ENCODE measurements at places on chromosomes 16 and 17.

DNA sequence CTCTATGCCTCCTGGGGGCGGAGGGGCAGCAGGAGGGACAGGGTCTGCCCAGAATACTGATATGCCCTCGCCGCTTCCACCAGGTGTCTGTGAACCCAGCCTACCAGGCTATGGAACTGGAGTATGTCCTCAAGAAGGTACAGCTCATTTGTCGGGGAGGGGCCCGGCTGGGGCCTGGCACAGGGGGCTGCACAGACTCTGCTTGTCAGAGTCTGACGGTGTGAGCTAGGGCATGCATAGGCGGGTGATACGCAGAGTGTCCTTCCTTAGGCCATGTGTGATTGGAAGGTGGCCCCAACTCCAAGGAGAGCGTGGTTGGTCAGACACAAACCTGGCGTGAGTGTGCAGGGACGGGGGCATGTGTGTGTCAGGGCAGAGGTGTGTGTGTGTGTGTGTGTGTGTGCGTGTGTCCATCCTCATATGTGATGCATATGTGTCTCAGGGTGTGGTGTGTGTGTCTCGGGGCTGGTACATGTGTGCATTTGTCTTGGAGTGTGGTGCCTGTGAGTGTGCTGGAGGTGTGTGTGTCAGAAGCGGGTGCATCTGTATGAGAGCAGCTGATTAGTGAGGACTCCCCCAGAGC, 7.0 kb downstream of the CHAD start:
- no peak for DNase-seq

GRCh38 chr17:50055426-50056216, at the start of gene ITGA3:
TSS of gene ITGA3 (plus strand) at chr17:50056110. CDS start at chr17:50056440, 330 bp downstream.
- peak; percentile 82 for DNase-seq

DNA sequence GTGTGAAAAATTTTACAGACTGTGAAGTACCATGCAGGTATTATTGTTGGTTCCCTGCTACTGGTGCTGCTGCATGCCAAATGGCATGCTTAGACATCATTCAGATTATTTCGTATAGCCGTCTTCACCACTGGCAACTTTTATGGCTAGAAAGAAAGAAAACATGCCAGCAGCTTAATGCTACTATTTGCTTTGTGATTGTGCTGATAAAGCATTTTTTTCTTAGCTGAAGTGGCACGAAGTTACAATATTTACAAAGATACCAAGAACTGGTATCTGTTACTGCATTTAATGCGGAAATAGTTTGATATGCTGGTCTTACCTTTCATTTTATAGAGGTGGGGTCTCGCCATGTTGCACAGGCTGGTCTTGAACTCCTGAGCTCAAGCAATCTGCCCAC, 8.2 kb downstream of the ZNHIT3 start:
- no peak for DNase-seq

DNA sequence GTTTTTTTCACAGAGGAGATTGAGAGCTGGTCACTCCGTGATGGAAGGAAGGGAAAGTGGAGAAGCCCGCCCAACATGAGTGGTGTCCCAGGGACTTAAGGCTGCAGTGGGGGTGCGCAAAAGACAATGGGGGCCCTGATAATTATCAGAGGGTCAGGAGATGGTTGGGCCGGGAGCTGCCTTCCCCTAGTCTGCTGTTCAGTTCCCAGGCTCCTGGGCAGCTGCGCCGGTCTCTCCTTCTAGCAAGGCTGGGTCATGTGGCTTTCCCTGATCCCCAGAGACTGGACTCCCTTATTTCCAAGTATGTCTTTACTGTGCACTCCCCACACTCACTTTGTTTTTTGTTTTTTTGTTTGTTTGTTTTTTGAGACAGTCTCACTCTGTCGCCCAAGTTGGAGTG, 16.2 kb downstream of the CYGB start:
- DNase-seq, result no peak

DNA sequence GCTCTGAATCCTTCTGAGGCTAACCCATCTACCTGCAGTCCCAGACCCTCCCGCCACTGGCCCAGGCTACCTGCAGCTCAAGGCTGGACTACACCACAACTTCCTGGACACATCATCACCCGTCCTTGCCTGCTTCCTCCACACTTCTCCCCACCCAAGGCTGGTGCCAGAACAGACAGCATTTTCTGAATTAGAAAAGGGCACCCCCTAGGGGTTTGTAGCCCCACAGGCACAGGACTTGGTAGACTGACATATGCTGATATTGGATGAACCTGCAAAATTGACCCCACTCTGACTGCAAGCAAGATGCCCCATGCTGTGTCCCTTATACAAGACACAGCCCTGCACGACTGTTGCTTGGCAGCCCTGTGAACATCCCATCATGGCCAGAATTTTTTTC, 271.5 kb upstream of the C16orf82 start:
- no peak for DNase-seq

DNA sequence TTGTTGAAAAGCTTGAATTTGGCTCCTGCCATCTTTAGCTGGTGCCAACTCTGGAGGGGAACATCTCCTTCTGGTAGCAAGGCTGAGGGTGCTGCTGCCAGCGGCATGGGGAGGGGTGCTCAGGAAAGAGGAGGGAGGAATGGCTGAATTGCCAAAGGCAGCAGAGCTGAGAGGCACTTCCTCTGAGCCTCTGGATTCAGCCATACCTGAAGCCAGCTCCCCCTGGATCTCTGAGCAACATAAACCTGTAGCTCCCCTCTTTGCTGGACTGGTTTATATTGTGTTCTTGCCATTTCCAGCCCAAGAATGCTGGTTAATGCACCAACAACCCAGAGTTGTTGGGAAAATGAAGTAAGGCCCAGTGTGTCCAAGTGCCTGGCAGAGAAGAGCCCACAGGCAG, 7.4 kb downstream of the MEFV start:
- DNase-seq, result no peak

DNA sequence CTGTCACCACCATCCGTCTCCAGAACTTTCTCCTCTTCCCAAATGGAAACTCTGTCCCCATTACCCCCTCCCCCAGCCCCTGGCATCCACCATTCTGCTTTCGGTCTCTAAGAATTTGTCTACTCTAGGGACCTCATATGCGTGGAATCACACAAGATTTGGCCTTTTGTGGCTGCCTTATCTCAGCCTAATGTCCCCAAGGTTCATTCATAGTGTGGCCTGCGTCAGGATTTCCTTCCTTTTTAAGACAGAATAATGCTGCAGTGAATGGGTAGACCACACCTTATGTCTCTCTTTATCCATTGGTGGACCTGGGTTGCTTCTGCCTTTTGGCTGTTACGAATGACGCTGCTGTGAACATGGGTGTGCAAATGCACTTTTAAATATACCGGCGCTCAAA, 139.7 kb upstream of the PLCG2 start:
- DNase-seq, result no peak

DNA sequence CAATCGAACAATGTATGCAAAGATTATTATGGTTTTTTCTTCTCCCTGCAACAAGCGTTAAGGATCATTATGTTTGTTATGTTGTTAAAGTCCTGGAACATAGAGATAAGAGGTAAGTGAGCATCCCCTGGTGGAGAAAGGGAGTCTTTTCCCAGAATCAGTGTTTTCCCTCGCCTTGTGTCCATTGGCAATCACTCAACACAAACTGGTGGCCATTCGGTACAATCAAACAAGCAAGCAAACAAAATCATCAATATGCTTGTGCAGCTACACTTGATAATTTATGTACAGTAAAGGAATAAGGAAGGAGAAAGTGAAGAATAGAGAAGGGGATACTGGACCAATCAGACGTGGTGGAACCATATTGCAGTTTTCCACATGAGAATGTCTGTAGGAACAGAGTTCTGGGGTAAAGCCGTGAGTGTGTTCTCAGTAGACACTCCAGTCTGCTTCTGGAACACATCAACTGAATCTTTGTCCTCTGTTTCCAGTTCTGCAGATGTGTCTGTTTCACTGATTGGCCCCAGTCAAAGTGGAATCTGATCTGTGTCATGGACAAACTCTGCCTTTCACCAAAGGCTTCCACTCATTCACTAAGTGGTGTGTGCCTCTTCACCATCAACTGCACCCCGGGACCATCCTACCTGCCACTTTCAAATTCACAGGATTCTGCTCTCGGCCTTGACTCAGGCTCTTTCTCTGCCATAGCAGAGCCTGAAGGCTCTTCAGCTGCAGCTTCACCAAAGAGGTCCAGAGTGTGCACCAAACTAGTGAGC, 169.5 kb downstream of the AHSP start:
- DNase-seq, result peak; percentile 75

DNA sequence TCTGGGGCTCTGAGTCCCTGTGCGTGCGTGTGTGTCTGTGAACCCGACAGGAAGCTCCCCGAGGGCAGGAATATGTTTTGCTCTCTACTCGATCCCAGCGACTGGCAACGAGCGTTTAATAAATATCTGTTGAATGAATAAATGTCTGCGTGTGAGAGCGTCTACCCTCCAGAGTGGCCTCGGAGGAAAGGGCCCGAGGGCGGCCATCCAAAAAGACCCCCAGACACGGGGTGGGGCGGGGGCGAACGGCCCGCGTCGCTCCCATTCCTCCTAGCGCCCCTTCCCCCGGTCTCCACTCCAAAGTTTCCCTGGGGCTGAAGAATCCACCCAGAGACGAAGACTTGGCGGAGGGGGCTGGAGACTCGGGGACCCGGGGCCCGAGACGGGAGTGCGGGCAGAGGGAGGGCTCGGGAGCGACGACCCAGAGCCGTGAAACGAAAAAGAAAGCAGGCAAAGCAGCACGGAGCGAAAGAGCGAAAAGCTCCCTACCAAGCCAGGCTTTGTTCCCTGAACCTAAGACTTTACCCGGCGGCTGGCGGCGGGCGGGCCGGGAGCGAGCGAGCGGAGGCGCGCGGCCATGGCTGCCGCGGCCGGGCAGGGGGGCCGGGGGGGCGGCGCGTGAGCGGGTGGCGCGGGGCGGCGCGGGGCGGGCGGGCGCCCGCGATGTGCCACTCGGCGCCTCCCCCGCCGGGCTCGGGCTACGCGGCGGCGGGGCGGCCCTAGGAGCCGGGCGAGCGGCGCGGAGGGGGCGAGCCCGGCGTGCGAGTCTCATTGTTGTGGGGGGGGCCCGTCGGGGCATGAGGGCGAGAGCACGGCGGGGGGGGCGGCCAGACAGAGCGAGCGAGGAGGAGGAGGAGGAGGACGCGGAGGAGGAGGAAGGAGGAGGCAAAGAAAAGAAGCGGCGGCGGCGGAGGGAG, at the start of gene MLLT6:
Gene MLLT6 (plus strand): TSS at position 668 of the 917 bp plus-strand sequence. CDS start 360 bp downstream, outside the sequence.
- DNase-seq, result peak; percentile 87

DNA sequence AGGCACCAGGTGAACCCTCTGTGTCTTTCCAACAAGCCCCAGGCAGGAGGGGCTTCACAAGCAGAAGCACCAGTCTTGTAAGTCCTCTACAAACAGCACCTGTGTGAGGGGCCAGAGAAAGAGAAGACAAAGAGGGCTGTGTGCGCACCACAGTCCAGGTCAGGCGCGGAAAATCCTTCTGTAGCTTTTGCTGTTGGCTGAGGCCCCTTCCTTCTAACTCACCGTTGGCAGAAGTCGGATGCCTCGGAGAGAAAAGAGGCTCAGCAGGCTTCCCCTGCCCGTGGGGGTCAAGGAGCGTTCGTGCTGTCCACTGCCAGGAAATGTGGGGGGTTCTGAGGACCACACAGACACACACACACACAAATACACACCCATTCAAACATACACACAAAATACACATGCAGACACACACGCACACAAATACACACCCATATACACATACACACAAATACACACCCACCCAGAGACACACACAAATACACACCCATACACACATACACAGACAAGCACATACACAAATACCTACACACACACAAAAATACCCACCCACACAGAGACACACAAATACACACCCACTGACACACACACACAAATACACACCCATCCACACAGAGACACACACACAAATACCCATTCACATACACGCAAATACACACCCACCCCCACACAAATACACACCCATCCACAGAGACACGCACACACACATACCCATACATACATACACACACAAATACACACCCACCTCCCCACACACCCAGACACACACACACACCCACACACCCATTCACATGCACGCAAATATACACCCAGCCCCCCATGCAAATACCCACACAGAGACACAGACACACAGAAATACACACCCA, 6.8 kb downstream of the ZG16B start:
- DNase-seq, result no peak

GRCh38 chr17:4845118-4845517, 12.0 kb downstream of the MINK1 start:
- DNase-seq, result no peak

DNA sequence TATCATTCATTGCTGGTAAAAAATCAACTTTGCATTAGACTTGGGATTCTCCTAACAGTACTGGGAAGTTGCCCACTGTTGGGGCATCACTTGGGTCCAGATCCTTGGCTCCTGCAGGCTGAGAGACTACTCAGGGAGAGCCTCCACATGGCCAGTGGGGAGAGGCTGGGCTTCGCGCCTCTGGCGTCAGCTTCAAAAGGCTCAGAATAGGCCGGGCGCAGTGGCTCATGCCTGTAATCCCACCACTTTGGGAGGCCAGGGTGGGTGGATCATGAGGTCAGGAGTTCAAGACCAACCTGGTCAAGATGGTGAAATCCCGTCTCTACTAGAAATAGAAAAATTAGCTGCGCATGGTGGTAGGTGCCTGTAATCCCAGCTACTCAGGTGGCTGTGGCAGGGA, 3.4 kb upstream of the CSHL1 start:
- no peak for DNase-seq

GRCh38 chr16:84930298-84931106, 80.8 kb downstream of the ZDHHC7 start:
- DNase-seq, result no peak

GRCh38 chr17:56630202-56630601, 36.7 kb downstream of the NOG start:
- DNase-seq, result no peak

- peak; percentile 93 for DNase-seq
Observed at GRCh38 chr16:89921702-89922476, 1.3 kb upstream of the TUBB3 start.

DNA sequence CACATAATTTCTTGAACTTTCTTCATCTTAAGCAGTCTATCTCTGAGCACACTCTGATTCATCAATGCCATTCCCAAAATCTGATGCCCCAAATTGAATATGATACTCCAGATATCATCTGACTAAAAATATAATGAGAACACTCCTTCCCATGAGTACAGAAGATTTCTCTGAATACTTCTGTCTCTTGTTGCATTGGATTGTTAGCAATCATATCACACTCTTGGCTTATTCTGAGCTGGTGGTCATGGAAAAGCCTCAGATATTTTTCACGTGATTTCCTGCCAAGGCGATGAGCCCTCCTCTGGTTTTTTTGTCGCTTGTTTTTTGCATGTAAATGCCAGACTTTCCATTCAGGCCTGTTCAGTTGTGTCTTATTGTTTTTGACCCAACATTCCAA, 87.2 kb downstream of the NOG start:
- DNase-seq, result no peak

DNA sequence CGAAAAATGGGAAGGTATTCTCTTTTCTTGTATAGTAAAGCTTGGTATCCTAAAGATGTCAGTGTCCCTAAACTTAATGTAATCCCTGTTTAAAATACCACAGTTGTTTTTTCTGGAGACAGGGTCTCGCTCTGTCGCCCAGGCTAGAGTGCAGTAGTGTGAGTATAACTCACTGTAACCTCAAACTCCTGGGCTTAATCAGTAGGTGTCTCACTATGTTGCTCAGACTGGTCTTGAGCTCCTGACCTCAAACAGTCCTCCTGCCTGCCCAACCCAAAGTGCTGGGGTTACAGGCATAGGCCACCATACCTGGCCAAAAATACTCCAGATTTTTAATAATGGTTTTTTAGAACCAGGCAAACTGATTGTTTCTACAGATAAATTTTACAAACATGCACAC, 8.2 kb downstream of the DCAF7 start:
- DNase-seq, result no peak

- peak; percentile 38 for DNase-seq
Observed at GRCh38 chr17:72618001-72618509, 474.4 kb downstream of the SLC39A11 start.
